Stimulated activated CD8-positive, alpha-beta memory T cell treated with anti-CD3 and anti-CD28 coated beads, Interleukin-15, amount 100 ng/mL, for 24 hours (primary cell): ENCODE measurements at places on chromosomes 4 and X.

- no peak for DNase-seq
Observed at GRCh38 chr4:176584031-176584606, 208.6 kb downstream of the VEGFC start.

DNA sequence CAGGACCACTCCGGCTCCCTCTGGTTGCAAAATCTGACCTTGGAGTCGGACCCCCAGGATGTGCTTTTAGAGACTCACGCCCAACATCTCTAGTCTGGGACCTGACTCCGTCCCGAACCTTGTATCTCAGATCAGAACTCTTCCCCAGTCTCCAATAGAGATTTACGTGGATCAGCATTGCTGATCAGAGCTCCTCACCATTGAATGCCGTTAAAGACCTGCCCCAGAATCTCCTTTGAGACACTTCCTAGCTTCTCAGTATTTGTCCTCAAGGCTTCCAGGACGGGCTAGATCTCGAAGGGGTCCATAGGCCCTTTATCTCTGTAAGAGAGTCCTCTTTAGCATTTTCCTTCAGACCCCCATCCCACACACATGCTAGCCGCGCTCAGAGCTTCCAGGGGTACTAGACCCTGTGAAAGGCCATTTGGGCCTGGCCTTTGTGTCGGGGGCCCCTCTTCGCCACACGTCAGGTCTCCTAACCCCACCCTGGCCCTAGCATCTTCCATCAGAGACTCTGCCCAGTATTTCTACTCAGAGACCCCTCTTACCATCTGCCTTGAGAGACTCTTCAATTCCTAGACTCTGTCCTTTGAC lies 662 bp downstream of the UBA1 start:
- no peak for DNase-seq

- DNase-seq = no peak
Observed at GRCh38 chr4:39469429-39470077, 10.7 kb downstream of the LIAS start.

DNA sequence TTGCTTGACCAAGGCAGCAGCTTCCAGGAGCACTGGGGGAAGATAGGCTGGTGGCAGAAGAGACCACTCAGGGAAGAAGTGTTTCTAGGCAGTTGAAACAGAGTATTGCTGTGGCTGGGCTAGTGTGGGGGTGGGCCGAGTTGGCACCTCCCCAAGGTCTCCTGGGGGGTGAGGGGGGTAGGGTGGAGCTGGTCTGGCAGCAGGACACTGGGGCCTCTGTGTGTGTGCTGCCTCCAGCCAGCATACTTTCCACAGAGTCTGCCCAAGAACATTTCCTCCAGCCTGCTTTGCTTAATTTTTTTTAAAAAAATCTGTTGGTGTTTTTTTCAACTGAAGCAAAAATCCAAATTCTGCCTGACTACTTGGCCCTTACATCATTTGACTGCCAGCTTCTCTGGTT lies 4.0 kb downstream of the ITIH6 start:
- DNase-seq = no peak

GRCh38 chr4:138310991-138311390 lies 68.8 kb upstream of the SLC7A11 start:
- no peak for DNase-seq

DNA sequence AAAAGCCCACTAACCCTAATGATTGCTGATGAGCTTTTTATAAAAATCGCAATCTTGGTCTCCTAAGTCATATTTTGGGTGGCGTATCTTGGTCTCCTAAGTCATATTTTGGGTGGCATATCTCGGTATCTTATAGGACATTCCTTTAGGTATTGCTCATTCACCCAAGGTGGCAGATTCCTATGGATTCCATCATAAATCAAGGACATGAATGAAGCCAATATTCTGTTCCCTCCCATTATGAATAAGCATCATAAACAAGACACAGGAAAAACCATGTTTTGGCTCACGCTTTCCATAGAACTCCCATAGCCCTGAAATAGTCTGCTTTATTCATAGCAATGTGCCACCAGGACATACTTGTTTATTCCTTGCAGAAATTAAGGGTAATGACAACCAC lies 95.0 kb upstream of the CD99 start:
- no peak for DNase-seq

- DNase-seq = no peak
Observed at GRCh38 chr4:95839891-95840290, at the start of gene PDHA2. Gene PDHA2 (plus strand): TSS chr4:95840093. CDS start chr4:95840151, 58 bp downstream.

GRCh38 chrX:49919617-49920016 lies 2.8 kb upstream of the CLCN5 start:
- DNase-seq = no peak

DNA sequence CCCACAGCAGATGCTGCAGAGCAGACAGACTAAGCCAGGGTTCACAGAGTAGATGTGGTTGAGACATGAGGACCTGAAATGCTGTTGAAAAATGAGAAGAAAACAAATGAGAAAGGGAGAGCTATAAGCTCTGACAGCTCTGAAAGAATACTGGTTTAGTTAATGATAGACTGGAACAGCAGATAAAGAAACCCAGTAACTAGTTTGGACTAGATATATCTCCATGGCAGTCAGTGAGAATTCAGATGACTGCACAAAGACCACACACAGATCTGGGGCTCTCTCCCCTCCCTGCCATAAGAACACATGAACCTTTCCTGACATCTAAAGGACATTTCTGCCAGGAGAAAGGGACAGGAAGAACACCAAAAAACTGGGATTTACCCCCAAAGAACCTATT lies 8.2 kb downstream of the NAA11 start:
- no peak for DNase-seq

GRCh38 chr4:147368948-147369347 lies 111.9 kb upstream of the EDNRA start:
- DNase-seq = no peak

DNA sequence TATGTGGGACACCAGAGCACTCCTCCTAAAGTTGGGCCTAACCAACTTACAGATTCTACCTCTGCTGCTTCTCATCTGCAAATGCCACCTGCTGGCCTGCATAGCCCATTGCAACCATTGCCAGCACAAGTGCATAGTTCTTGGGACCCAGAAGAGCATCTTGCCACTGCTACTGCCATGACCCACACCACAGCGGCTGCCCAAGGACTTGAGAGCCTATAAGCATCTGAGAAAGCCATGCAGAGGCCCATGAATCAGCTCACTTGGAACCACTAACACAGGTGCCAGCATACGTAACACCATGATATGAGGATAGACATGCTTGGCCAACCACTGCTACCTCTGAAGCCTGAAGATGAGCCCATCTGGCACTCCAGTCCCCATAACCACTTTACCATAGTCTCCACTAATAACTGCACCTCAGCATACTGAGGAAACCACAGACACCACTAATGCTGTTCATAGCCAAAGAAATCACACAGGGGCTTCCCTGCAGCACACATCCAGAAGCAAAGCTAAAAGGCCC lies 258.1 kb upstream of the AGTR2 start:
- DNase-seq = no peak

GRCh38 chrX:24399550-24399949 lies 39.1 kb downstream of the SUPT20HL1 start:
- DNase-seq = no peak

GRCh38 chr4:144820728-144821085 lies 174.8 kb downstream of the HHIP start:
- no peak for DNase-seq

- DNase-seq = no peak
Observed at GRCh38 chr4:56195025-56195424, 192.3 kb downstream of the AASDH start.

DNA sequence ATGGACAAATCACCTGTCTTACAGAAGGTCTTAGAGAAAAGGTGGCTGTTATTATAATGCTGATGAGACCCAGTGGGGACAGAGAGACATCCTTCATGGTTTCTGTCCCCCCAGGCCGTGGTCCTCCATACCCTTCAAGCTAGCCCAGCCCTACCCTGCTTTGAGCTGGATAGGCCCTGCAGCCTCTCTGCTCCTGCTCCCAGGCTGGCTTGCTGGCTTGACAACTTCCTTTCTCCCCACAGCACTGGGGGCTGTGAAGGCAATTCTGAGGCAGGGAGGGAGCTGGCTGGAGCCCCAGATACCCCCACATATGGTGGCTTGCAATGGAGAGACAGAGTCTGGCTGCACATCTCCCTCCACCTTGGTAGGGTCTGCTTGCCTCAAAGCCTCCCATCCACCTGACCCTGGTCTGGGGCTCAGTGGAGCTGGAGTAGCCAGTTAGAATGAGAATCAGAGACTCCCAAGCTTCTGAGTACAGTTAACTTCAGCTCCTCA lies 118.2 kb downstream of the PJA1 start:
- no peak for DNase-seq

- no peak for DNase-seq
Observed at GRCh38 chrX:130174045-130174704, 2.4 kb downstream of the RAB33A start.

GRCh38 chrX:79065696-79066095 lies 78.8 kb upstream of the GPR174 start:
- DNase-seq = no peak

DNA sequence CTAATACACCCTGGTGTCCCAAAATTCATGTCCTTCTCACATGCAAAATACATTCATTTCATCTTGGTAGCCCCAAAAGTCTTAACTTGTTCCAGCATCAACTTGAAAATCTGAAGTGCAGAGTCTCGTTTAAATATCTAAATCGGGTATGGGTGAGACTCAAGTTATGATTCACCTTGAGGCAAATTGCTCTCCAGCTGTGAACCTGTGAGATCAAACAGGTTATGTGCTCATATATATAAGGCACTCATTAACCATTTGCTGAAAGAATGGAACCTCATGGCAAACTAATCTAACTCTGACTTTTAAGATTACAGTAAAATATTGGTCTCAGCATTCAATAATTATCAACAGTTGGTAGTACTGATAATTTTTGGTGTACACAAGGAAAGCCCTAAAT lies 55.5 kb downstream of the PDLIM5 start:
- DNase-seq = no peak

DNA sequence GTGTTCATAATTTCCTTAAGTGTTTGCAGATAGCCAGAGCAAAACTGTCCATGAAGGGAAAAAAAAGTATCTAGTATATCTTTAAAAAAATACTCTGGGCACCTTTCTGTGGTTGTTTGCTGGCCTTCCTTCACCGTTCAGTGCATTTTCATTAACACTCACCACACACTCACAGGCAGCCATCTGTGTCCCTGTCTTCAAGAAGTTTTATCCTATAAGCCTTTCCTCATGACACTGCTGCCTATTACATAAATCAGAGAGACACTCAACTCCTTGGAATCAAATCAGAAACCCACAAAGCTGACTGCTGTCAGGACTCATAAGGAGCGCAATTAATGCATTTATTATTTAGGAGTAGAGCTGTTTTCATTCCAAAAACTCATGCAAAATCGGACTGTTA lies 1720.2 kb downstream of the PCDH7 start:
- DNase-seq = no peak

- DNase-seq = no peak
Observed at GRCh38 chr4:74623041-74623440, 171.3 kb downstream of the BTC start.

DNA sequence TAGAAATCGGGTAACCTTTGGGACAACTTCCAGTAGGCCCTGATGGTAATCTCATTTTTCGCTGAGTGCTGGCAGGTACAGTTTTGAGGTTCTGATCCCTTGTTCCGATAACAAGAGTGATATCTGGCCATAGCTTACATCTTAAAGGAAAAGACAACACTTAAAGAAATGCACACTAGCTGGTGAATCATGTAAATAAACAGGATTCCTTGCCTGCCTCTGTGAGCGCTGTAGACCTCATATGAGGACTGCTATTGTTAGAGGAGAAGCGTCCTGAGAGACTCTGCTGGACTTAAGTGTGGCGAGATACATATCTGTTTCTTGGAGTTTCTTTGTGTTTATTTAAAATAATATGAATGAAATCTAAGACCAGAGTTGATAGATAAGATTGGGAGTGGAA lies 149.3 kb upstream of the SLC4A4 start:
- DNase-seq = no peak

GRCh38 chrX:97400492-97400891 lies 516.8 kb downstream of the RPA4 start:
- DNase-seq = no peak

GRCh38 chr4:38611676-38612075 lies 52.3 kb upstream of the KLF3 start:
- DNase-seq = no peak

DNA sequence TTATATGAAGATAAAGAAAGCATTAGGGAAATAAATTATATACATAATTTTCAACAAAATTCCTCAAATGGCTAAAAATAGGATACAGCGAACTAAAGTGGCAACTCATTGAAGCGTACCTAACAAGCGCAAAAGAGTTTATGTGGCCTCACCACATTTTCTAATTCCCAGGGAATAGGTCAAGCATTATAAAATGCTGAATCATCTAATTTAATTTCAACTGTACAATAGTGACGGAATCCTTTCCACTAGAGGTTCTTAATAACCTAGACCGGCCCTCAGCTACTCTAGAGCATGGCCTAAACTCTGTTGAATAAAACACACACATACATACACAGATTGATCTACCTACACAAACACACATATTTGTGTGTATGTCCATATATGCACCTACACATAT lies 29.1 kb downstream of the CXXC4 start:
- DNase-seq = no peak

DNA sequence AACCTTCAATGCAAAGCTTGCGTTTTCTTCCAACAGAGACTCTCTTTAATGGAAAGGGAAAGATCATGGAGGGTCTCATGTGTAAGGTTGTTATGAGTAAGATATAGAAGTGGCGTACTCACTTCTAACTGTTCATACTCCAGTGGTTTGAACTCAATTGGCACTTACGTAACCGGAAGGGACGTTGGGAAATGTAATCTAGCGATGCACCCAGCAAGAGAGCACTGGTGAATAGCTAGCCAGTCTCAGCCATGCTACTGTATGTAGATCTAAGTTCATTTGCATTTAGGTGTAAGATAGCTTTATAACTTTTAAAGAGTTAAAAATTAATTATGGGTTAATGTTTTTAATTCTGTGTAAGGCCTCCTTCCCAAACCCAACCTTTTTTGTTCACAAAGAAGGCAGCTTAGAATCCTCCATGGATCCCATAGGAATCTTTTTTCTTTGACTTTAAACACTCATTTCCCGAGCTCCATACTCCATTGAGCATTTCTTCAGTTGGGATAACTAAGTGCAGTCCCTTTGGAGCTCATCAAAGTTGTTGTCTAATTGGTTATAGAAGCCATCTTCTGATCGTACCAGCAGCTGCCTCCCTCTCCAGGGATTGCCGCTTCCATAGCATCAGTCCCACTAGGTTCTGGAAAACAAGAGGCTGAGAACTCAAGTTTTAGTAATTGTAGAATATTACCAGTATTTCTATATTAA lies 191.1 kb downstream of the RAPGEF2 start:
- DNase-seq = no peak

GRCh38 chrX:68443155-68443868 lies 10.0 kb upstream of the OPHN1 start:
- no peak for DNase-seq
